ENCODE measurements at places on chromosomes 2 and 18.

- peak; percentile 27 for DNase-seq
These were observed 4.5 kb downstream of the RAB31 start for GRCh38 chr18:9712611-9713010.

GRCh38 chr2:38610851-38611801 lies 8.4 kb upstream of the HNRNPLL start:
- DNase-seq: no peak

DNA sequence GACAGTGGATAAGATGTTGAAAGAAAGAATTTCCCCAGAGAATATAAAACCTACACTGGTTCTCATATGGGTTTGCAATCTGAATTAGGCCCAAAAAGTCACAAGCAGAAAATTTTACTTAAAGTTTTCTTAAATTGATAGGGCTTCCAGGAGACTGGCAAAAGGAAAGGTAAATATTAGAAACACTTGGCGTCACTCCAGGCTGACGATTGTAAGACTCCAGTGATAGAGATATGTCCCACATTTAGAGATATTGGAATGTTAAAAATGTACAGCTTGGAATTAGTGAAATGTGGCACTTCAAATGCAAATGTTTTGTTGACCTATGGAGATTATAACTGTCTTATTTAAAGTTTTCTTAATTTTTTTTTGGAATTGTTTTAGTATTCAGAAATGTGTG lies 14.0 kb downstream of the YIPF4 start:
- no peak for DNase-seq

- DNase-seq: peak; percentile 31
These were observed 28.2 kb downstream of the ACMSD start for GRCh38 chr2:134866498-134867099.

DNA sequence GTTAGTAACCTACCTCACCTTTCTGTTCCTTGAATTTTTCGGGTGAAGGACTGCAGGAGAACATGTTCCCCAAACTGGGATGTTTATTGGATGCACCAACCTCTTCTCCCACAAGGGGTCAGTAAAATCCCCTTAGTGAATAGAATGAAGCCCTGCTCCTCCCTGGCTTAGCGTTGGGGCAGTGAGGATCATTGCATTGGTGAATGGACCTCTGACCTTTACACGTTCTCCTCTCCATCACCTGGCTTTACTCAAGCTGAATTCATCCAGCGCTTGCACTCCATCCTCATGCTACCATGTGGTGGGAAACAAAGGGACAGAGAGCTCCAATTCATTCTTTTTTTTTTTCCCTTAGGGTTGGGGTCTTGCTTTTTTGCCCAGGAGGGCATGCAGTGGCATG lies 157.2 kb downstream of the MIB1 start:
- DNase-seq: peak; percentile 67

DNA sequence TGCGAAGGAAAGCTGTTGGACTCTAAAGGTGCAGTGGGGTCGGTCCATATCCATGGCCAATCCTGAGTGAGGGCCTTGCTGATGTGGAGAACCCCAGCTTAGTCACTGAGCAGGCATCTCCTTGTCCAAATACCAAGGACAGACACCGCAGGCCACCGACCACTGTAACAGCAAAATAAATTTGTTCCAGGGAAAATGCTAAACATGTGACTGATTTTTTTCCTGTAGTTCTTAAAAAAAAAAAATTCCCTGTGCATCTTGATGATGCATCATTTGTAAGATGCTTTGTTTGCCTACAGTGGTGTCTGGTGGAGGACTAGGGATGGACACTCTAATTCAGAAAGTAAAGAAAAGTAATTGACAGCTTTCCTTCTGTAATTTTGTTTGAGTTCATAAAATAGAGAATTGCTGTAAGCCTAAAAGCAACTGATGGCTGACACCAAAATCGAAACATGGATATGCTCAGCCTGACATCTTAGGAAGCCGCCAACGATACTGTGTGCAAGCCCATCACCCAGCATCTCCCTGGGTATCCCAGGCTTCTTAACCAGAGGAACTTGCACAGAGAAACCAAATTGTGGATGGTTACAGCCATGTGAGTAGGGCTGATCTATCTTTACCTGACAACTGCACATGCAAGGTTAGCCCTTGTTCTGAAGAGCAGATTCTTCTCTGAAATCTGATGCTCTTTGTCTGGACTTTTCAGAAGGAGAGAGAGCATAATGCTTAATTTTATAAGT lies 188.6 kb downstream of the ARL4C start:
- no peak for DNase-seq

GRCh38 chr2:218781691-218782527 lies at the start of gene CYP27A1:
TSS of gene CYP27A1 (plus strand) at chr2:218782147. CDS start at chr2:218782183, 36 bp downstream.
- DNase-seq: peak; percentile 8

DNA sequence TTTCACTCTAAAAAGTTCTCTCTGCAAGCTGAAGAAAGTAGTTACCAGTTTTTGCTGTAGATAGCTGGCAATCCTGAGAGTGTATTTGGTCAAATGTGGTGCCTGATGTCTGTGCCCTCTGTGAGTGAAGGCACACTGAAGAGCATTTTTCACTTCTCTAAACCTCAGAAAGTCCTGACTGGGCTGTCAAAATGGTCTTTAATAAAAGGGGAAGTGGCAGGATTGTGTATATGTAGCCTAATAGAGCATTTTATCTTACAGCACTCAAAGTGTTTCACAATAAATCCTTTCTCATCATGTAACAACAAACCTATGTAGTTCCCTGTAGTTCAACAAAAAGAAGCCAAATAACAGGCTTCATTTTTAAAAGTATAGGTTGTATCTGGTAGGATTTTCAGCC lies 1552.3 kb upstream of the SLC39A10 start:
- no peak for DNase-seq

DNA sequence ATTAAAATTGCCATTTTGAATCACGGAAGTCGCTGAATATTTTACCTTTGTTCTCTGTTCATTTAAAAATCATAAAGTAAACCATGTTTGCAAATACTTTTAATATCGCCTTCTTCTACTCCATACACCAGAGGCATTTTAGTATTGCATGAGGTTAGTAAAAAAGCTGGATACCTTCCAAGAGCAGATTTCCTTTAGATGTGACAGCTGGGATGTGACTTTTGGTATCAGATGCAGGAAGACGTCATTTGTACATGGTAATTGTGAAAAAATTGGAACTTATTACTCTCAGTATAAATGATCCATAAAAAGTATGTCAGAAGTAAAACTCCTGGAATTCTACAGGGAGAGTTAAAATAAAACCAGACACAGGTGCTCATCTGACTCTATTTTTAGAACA lies 89.5 kb downstream of the SLC4A10 start:
- no peak for DNase-seq

- no peak for DNase-seq
These were observed at the start of gene ATP6V1B1 for GRCh38 chr2:70935468-70936164. TSS of gene ATP6V1B1 (plus strand) at chr2:70935900. CDS start at chr2:70935955, 55 bp downstream.

GRCh38 chr2:164061129-164061746 lies 325.4 kb upstream of the FIGN start:
- DNase-seq: peak; percentile 61

DNA sequence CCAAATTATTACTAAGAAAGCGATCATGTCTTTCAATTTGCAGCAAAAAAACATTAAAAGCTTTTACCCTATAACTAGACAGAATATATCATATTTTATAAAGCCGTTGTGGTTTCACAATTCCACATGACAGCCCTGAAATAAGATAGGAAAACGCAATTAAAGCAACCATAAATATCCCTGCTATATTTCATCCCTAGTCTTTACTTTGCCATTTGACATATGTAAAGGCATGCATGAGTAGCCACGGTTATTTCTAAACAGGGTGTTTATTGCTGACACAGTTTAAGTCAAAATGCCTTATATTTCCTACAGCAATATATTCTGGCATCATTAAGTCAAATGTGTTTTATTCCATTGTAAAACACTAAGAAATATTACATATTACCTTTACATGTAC lies 239.9 kb downstream of the DSEL start:
- DNase-seq: no peak

DNA sequence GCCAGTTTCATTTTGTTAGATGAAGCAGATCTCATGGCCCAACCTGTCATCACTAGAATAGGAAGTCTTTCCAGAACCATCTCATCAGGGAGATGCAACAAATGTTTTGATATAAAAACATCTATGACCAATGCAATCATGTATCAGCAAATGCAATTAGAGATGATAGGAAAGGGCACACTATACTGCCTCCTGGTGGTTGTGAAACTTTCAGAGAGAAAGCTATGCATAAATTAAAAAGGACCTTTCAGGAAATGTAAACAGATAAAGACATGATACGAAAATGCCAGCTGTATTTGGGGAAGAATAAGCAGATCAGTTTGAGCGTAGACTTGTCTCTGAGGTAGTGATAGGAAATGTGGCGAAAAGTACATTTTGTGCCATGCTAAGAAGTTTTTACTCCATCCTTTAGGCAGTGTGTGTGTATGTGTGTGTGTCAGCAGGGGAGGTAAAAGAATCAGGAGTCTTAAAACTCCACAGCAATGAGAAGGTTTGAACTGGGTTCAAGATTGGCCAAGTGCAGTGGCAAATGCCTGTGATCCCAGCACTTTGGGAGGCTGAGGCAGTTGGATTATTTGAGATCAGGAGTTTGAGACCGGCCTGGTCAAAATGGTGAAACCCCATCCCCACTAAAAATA lies 479.3 kb downstream of the CPS1 start:
- peak; percentile 64 for DNase-seq

DNA sequence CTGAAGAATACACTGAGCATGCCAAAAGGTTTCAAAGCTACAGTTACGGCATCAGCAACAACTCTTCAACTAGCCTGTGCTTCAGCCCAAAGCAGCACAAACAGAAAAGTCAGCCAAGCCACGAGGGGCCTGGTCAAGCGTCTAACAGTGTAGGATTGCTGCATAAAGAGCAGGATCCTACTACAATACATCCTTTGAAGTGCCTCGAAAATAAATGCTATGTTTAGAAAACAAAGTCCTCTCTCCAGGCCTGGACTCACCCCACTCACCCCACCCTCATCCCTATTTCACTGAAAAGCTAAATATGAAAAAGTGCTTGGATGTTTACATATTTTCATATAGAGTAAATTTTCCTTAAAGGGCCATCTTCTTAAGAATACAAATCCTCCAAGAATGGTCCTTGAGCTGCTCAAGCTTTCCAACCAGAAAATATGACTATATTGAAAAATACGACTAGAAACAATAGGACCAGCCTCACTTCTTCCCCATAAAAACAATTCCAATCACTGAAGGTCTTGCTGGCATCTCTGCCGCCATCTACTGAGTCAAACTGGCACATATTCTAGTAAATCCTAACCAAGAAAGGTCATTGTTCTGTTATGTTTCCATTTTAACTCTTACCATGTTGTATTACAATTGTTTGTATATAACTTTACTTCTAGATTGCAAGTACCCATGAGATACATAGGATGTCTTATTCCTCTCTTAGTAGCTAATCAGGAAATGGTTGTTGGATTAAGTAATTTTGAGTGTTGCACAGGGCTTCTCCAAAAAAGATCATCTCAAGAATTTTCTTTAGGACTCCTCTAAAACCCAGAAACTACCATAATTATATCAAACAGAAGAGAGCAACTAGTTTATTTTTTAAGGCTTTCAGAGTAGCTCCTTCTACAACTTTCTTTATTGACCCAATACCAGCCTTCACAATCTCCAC lies 63.6 kb downstream of the CLHC1 start:
- DNase-seq: peak; percentile 90

GRCh38 chr18:39178166-39178565 lies 1612.6 kb upstream of the CELF4 start:
- DNase-seq: no peak

Data from fibroblast of the aortic adventitia (primary cell).